ENCODE measurements at places on chromosomes 7 and 10.
A peak's percentile ranks its signal among the peaks of the same experiment; 100 is the strongest.

DNA sequence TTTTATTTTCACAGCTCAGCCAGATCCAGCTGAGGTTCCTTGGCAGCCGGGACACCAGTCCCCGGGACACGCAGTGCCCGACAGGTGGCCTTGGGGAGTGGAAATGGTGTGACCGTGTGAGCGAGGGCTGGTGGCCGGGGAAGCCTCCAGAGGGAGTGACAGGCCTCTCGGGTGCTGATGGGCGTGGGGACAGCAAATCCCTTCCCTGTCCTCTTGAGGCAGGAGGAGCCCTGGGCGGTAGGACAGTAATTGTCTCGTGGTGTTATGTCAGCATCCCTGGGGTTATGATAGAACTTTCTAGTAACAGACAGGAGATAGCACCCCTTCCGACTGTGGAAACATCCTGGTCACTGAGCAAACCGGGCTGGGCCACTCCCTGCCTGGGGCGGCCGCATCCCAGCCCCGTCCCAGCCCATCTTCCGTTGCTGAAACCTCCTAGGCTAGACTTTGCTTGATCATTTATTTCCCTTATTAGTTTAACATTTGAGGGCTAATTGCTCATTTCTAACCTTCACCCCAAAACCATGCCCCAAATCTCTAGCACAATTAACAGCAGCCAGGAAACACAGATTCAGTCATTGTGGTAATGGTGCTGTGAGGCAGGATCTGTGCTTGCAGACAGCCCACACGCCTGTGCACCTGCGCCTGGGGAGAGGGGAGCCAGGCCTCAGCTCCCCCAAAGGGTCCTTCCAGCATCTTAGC, 63.3 kb downstream of the ELFN1 start:
- no peak for DNase-seq

- DNase-seq, result no peak
These were observed 248.0 kb downstream of the TNS3 start for GRCh38 chr7:47333959-47334358.

GRCh38 chr7:20165146-20165510, 52.1 kb downstream of the MACC1 start:
- DNase-seq, result no peak

DNA sequence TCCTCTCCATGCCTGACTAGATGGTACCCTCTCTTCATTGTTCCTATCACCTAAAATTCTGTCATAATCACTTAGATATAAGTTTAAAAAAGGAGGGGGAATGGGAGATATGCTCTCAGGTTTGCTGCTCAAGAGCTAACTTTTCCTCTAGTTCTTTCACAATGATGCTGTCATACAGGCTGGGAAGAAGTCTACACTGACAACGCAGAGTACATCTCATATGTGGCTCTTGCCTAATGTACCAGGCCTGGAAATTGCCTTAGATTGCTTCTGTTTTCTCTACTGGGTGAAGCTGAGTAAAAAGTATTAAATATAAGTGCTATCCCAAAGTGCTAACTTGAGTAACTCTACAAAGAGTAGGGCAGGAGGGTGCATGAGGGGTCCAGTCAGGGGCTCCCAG, 43.8 kb upstream of the BET1 start:
- no peak for DNase-seq

- DNase-seq, result peak; percentile 41
These were observed 766 bp upstream of the ZMYND11 start for GRCh38 chr10:134247-135131.

DNA sequence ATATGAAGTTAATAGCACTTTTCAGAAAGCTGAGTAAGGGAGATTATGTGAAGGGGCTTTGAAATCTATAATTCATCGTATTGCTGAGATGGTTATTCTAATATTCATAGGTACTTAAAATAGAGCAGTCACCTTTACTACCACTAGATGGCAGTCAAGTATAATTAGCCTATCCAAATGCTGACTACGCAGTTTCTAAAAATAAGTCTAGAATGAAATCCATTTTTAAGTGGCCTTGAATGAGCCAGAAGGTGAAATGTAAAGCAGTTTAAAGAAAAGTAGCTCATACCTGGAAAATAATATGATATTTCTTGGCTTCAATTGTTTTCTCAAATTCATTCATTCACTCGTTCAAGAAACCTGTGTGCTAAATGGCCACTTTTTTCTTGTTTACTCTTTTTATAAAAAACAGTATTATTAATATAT, 1277.1 kb downstream of the GATA3 start:
- no peak for DNase-seq

- peak; percentile 38 for DNase-seq
These were observed 718 bp upstream of the CTBP2 start for GRCh38 chr10:125160856-125161706.

GRCh38 chr7:46152696-46153095, 231.6 kb upstream of the IGFBP3 start:
- no peak for DNase-seq

DNA sequence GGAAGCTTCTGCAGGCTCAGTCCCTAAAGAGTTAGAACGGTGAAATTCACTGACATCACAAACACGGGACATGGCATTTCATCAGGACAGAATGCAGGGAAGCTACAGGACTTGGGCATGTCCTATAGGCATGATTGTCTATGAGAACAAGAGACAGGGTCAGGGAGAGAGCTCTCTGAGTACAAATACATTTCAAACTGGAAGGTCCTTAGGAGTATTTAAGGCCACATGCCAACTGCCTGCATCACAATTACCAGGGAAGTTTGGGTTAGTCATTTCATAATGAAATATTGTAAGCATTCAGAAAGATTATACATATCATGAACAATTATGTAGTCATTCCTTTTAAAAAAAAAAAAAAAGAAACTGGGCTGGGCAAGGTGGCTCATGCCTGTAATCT, 71.3 kb downstream of the CREB3L2 start:
- no peak for DNase-seq

- DNase-seq, result no peak
These were observed 9.4 kb downstream of the ING3 start for GRCh38 chr7:120959929-120960484.

DNA sequence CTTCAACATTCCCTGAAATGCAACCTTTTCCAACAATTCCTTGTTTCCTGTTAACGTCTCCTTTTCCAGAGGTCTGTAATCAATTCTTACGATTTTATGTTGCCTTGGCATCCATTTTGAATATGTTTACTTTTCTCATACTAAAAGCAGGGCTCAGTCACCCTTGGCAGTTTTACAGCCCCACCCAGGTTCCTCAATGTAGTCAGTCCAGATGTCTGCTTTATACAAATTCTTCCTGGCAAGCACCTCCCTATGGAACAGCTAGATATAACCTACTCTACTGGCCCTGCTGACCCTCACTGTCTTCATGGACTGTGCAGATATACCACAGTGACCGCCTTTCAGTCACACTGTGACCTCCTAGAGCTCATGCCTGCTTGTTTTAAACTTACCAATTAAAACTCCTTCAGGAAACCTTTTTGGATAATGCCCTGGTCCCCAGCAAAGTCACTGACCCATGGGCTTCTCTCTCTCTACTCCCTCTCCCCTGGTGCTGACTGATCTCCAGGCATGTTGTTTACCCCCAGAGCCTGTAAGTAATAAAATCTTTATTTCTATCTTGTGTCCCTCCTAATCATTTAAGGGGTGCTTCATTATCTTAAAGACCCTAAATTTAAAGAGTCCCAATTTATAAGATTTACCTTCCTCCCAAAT, 147.1 kb upstream of the STEAP1 start:
- DNase-seq, result no peak
